Activated CD4-positive, alpha-beta T cell treated with anti-CD3 and anti-CD28 coated beads, Interleukin-2, amount 50 U/mL, for 48 hours (primary cell): ENCODE measurements at places on chromosomes 1 and 21.

- peak; percentile 47 for DNase-seq
Observed at GRCh38 chr21:41953831-41954653, at the start of gene C2CD2. C2CD2 (minus strand) TSS chr21:41954018; CDS start chr21:41953648, 370 bp downstream.

DNA sequence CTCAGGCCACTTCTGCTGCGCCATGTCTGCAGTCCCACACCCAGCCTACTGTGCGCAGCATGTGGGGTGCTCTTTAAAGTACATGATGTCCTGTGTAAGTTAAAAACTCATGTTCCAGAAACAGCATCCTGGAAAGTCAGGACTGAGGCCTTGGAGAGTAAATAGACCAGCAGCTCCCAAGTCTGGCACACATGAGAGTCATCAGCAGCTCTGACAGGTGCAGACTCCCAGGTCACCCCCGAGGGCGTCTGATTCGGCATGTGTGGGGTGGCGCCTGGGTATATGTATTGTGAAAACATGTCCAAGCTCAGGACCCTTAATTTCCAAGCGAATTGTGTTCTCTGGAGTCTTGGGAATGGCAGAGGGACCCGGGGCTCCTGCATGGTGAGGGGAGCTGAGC is 120.1 kb upstream of the RUNX3 start:
- DNase-seq, result no peak

DNA sequence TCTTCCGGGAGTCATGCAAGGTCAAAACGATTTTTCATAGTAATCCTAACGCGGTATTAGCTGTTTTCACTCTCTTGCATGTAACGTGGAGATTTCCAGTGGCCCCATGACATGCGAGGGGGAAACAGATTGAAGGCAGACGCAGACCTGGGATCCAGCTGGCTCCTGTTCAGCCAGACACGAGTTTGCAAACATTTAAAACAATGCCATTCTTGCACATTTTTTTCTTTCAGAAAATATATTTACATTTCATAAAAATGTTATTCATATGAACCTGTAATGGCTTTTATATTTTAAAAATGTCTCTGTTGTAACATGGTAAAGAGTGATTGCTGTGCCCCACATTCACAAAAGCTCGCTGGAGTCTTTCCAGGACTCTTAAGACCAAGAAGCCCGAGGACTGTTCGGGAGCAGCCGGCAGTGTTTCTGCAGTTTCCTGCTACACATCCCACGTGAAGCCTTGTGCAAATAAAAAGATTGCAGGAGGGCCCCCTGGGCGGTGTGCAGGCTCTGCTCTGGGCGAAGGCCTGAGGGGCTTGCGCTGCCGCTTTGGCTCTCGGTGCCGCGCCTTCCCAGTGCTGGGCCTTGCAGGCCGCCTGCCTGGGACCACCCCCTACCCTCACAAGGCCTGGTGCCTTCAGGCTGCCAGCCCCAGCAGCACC is 184.9 kb downstream of the DYRK1A start:
- DNase-seq, result no peak

DNA sequence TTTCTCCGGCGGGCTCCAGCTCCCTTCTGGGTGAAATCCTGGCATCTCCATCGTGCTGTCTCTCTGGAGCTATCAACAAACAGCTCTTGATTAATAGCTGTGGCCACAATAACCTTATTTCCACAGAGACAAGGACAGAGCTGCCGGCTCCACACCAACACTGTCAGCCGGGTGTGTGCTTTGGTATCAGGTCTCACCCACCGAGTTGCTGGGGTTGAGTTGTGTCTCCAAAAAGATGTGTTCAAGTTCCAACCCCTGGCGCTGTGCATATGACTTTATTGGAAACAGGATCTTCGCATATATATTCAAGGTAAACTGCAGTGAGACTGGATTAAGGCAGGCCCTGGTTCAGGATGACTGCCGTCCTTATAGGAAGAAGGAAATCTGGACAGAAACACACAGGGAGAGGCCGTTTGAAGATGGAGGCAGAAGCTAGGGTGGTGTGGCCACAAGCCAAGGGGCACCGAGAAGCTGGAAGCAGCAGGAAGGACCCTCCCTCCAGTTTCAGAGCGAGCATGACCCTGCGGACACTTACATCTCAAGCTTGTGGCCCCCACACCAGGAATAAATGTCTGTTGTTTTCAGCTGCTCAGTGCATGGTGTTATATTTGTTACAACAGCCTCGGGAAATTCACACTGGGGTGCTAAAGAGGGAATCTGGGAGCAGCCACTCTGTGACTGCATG is 88.4 kb upstream of the TMPRSS2 start:
- DNase-seq, result no peak

DNA sequence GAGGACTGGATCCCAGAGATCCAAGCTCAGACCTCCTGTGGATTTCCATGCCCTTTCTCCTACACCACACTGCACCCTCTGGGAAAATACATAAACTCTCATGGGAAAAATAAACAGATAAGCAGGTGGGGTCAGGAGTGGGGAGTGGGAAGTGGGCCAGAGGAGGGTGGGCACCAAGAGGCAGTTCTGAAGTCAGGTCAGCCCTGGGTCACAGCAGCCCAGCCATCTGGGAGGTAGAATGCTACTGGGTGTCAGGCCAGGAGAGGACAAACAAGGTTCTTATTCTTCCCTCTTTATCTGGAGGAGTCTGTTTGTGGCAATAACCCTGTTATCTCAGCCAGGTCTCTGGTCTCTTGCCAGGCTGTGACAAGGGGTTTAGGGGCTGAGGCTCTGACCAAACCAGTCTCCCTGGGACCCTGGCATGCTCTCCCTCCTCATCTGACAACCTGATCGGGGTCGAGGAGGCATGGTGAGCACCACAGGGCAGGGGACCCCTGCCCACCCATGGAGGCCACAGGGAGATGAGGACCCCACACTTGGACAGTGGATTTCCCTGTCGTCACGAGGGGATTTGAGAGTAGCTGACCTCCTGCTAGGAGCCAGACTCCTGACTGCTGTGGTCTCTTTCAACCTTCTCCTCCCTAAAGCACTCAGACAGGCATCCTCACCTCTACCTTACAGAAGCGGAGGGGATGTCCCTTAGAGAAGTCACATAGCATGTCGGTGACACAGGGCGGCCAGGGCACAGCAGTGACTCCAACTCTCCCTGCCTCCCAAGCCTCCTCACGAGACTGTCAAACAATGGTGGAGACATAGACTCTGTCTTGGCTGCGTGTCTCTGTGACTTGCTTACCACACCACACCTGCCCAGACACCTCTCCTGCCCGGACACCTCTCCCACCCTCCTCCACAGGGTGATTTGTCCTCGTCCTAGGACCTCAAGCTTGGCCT is 51.3 kb upstream of the IFFO2 start:
- no peak for DNase-seq

GRCh38 chr1:110308247-110308646 is 30.9 kb upstream of the RBM15 start:
- DNase-seq, result no peak

DNA sequence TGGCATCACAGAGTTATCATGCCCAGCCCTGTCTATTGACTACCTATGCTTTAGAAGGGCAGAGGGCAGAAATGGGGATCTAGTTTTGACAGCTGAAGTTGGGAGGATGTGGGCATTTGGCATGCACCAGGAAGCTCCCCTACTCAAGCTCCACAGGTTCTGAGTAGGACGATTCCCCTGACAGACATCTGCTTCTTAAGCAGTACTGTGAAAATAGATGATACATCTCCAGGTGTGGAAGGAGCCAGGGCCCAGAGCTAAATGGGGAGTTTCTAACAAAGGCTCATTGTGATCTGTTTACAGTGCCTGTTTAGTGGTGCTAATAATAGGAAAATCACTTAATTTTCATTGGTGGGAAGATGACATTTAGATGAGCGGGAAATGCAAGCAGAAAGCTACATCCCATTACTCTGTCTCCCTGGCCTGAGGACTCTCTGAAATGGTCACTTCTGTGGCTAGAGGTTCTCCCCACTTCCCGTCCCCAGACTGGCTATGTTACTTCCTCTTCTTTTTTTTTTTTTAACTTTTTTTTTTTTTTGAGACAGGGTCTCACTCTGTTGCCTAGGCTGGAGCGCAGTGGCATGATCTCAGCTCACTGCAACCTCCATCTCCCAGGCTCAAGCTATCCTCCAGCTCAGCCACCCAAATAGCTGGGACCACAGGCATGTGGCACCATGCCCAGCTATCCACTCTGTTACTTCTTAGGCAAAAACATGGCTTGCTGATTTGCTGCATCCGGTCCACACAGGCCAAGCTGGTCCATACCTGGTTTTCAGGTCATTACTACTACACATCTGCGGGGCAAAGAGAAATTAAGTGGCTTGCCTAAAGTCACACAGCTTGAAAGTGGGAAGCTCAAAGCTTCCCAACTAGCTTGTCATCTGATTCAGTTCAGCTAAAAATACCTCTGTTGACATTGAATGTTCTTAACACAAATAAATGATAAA is 23.2 kb upstream of the CNIH3 start:
- no peak for DNase-seq

GRCh38 chr21:14522736-14523135 is 23.4 kb downstream of the SAMSN1 start:
- DNase-seq, result no peak

DNA sequence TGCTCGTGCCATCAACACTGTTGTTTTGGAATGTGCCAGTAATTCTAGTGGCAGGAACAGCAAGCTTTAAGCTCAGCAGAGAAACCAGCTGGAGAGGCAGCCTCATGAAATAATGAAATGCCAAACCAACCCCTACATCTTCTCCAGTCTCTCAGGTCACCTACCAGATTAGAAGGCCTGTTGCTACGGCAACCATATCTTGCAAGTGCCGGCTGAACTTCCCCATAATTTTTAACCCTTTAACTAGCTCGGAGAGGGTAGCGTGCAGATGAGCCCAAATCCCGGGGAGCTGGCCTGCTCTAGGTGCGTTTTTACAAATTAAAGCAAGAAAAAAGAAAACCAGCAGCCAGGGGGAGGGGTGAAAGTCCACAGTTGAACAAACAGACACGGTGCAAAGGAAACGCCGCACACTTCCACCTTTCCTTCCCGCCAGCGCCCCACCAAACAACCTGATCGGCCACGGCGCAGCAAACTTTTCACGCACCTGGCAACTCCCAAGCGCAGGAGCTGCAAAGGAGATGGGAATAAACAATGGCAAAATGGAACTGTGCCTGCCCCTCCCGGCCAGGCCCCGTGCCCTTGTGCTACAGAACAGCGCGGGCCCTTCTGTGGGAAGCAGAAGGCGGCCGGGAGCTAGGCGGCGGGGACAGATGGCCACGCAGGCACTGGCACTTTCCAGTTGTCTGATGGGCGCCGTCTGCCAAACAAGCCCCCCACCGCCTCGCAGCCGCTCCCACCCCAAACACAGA is 50.1 kb downstream of the SSBP3 start:
- DNase-seq, result no peak

DNA sequence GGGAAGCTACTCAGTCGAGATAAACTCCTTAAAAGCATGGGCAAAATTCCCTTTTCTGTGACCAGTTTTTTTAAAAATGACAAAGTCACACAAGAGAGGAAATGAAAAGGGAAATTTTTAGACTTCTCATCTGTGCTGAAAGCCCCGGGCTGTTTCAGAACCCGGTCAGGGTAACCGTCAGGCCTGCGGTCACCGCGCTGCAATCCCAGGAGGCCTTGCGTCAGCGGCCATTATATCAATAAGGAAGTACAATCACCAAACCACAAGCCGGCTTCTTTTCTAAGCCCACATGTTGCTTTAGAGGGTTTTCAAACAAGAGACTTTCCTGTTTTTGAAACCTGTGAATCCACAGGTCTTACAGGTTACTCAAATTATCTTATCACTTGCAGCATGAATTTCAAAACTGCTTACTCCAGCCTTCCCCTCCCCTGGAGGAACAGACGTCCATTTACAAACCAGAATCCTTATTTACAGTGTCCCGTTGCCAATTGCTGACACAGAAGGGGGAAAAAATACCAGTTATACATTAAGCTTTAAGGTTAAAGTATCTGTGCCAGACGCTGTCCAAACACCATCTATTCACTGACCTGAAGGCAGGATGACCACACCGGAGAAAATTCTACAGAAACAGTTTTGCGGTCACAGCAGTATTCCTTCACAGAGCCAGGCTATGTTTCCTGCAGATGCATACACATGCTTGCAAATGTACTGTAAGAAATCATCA is 165.3 kb downstream of the TOMM20 start:
- peak; percentile 93 for DNase-seq

DNA sequence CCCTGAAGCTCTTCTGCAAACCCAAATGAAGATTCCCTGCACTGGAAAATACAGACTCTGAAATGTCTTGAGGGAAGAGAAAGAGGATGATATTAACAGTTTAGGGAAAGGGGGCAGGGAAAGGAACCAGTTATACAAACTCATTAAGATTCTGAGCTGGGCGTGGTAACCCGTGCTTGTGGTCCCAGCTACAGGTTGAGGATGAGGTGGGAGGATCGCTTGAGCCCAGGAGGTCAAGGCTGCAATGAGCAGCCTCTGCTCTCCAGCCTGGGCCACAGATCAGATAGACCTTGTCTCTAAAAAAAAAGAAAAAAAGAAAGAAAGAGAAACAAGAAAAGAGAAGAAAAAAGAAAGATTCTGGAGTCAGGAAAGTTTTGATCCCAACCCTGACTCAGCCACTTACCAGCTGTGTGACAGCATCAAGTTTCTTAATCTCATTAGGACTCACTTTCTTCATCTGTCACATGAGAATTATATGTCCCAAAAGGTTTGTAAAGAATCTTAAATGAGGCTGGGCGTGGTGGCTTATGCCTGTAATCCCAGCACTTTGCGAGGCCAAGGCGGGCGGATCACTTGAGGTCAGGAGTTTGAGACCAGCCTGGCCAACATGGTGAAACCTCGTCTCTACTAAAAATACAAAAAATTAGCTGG is 53.9 kb downstream of the OPTC start:
- no peak for DNase-seq

DNA sequence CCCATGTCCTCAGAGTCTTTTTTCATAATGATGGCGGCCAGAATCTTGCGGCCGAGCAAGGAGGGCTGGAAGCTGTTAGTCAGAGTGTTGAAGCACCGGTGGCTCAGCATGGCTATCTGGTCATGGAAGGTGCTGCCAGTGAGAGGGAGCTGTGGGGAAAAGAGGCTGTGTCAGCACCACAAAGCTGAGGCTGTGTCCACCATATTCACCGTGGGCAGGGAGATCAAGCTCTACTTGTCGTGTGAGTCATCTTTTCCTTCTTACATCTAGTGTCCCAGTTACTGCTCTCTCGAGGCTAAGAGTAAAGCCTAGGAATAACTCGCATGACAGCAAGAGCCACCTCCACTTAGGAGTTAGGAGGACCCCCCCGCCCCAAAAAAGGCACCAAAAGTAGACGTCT is 18.2 kb downstream of the ADAR start:
- DNase-seq, result no peak

DNA sequence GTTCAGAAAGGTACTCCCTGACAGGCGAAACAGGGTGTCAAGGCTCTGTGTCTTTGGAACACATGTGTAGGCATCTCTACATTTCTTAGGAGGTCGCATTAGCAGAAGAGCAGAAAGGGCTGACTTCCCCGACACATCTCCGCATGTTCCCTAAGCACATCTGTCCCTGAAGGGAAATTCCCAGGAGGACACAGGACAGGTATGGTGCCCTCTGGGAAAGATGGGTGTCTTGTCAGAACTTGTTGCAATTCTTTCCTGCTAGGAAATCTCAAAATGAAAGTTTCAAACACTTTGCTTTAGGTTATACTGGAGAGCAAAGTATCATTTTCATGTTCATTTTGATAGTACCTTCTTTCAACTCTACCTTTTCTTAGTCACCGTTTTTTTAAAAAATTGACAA is 2.0 kb downstream of the DSCAM start:
- DNase-seq, result no peak
